ENCODE measurements at places on chromosomes 3 and 15. TPM values are rescaled to one million over a fixed set of nuclear protein-coding genes. Genes with fewer than 3 reads are reported as not detected.

GP9 gene
- total RNA-seq = not detected

- DNase-seq = no peak
These were observed 11.2 kb upstream of the TXNRD3 start for GRCh38 chr3:126665959-126666657.

GRCh38 chr3:130699765-130700164 is 46.9 kb downstream of the PIK3R4 start:
- no peak for DNase-seq

GRCh38 chr15:51185213-51186159 is 90.8 kb upstream of the TNFAIP8L3 start:
- DNase-seq = no peak

GRCh38 chr3:160192310-160193029 is 32.8 kb upstream of the C3orf80 start:
- DNase-seq = no peak

- DNase-seq = no peak
These were observed 93.0 kb downstream of the SNRK start for GRCh38 chr3:43379343-43379742.

DNA sequence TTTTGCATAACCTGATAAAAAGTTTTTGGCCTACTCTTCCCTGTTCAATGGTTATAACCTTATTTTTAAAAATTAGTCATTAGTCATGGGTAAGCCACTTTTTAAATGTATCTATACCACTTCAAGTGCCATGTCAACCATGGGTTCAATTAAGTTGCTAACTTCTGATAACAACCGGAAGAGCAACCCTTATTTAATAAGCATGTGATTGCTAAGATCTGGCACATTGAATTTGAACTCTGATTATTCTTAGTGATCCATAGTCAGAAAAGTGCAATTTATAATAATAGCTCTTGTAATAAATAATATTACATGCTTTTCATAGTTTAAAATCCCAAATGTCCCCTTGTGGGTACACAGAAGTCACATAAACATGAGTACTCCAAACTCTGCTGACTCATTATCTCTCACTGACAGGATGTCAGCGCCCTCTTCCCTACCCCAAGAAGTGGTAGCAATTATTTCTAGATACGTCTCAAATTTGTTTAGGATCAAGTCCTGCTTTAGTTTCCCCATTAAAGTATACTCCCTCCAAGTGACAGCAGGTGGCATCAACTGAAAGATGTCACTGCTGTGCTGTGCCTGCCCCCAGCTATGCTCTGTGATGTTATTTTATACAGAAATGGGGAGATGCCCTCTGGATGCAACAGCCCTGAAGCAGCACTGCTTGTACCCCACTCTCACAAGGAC is 18.6 kb downstream of the SAMD7 start:
- DNase-seq = no peak

DNA sequence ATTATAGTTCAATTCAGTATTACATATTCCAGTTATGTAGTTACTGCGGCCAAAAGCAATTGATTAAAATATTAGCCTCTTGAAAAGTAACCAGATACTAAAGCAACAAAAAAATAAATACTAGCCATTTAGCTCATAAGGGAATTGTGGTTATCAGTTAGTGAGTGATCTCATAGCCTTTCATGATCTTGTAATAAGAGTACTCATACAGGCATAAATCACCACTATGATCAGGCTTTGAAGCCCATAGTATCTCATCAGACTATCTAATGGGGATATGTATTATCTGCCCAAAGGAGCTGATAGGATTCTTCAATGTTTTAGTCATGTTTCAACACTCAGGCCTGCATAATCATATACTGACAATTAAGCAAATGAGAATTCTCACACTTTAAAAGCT is 184.1 kb upstream of the CCDC54 start:
- DNase-seq = no peak

A4GNT gene
- total RNA-seq = not detected

DNA sequence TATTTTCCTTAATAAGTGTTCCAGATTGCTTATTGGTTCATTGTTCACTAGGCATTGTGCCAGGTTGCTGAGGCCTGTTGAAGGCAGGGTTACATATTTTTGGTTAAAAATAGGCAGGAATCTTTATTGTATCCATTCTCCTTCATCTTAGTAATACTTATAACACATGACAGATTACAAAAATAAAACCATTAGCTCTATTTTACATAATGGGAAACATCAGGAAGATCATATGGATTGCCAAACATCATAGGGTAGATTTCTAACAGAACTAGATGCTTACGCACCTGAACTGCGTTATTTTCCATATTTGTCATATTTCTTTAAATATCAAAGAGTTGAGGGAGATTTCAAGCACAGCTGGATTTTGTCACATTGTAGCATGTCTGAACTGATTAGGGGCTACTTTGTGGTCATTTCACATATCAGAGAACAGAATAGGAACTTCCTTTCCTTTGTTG is 462.9 kb upstream of the SGO1 start:
- DNase-seq = no peak

FAM43A gene
- total RNA-seq = 14.5 TPM

DNA sequence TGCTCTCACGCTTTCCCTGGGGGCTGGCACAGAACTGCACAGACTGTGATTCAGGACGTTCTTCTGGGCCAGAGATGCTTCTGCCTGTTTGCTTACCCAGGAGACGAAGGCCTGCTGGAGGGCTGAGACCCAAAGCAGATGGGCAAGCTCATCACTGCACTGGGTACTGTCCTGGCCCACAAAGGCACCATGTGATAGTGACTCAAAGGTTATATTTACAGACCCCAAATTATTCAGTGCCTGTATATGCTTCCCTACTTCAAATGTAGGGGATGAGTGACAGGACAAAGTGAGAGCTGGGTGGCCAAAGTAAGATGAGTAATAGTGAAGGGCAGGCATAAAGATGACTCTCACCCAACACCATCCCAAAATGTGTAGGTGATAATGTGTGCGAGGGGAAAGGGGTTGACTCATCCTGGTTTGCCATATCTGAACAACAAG is 127.4 kb downstream of the WDR76 start:
- DNase-seq = no peak

- DNase-seq = no peak
These were observed 6.4 kb upstream of the ANKRD63 start for GRCh38 chr15:40289140-40289775.

SCN11A gene
- 0.09 TPM for total RNA-seq

DNA sequence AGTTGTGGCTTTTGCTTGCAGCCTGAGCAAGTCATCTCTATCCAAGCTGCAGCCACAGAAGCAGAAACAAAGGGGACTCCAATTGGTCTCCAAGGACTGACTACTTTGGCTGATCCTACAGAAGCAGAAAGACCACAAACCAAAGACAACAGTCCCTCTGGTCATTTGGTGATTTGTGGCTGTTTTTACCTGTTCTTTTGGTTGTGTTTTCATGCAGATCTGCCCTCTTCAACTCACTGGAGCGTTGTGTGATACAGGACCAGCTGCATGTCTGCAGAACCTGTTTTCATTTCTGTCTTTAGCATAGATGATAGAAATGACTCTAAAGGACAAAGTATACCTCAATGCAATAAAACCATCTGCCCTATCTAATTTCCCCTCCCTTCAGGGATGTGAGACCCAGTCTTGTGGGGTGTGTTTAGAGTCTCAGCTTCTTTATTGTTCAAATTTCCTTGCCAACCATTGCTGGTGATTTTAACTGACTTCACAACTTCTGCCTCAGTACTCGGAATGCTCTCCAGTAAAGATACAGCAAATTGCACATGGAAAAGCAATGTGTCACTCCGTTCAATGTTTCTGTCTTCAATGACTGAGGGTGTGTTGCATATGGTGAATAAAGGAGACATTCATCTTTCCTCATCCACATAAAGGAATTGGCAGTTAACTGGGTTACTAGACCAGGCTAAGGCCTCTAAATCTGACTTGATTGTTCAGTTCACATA is 48.9 kb upstream of the SLC7A14 start:
- DNase-seq = no peak

DNA sequence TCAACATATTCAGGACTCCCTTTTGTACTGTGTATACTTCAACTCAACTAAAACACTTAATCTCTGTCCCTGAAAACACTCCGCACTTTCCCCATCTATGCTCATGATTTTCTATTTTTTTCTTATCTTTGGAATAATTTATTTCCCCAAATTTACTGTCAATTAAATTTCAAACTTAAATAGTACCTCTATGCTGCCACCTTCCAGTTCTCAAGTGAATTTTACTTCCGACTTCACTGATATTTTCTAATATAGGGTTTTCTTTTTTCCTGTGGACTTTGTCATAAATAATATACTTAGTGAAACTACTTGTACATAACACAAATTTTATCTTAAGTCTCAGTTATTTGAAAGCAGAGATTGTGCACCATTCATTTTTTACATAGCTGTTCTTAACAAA is 1303.3 kb downstream of the OTOL1 start:
- DNase-seq = no peak

DNA sequence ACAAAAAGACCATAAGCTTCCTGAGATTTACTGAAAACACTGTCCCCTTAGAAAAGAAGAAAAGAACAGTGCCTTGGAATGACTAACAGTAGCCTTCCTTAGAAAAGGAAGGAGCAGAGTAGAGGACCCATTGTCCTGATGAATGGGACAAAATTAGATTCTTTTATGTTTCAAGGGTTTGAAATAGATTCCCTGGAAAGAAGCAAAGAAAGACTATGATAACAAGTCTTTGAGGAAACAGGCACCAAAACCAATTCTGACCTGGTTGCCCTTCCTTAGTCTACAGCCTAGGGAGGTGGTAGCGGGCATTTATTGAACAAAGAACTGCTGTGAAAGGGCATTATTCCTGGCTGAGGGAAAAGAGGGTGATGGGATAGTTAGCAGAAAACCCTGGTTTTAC is 1024.8 kb downstream of the TBL1XR1 start:
- DNase-seq = no peak

DNA sequence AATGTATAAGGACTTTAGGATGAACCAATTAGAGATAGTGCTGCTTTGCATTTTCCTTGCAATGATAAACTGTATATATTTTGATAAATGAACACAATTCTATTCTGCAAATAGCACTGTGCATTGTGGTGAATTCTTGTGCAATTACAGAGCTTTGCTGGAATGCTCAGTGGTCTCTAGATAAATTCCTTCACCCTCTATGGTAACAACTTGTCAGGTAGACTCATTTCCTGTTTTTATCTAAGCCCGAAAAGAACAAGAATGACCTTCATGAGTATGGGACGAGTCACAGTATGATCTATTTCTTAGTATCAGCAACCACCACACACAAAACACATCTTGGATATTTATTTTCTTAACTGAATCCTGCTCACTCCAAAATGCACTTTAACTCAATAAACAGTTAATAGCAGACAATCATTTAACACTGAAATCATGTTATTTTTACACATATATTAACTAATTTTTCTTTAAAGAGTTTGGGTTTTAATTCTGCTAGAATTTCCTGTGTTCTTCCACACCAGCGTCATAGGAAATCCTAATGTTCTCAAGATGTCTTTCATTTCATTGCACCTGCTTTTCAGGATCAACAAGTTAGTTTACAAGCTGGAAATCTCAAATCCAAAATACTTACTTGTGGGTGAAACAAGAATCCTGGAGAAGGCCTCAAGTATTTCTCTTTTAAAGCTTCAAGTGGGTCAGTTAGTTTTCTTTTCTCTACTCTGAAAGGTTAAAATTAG is 551.2 kb downstream of the MECOM start:
- DNase-seq = no peak

GRCh38 chr15:74432968-74433591 is 678 bp downstream of the SEMA7A start:
- no peak for DNase-seq

GRCh38 chr3:37223141-37223558 is 48.8 kb upstream of the LRRFIP2 start:
- DNase-seq = no peak

Data from CD8-positive, alpha-beta memory T cell (primary cell).